ENCODE measurements at places on chromosomes 2 and 18. TPM values are rescaled to one million over a fixed set of nuclear protein-coding genes. Genes with fewer than 3 reads are reported as not detected.

DNA sequence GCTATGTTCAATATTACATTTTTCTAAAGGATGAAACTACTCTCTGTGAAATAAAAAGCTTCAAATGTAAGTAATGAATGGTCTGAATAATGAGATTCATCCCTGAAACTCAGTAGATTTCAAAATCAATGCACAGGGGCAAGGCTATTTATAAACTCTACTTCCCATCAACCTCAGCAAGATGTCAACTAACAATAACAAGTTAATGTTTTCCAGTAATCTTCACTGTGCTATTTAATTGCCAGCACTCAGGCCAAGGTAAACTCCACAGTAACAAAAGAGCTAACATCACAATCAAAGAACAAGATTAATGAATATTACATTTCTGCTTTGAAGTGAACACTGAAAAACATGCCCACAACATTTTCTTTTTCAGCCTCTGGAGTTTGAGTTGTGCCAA lies 144.3 kb upstream of the ZFP36L2 start:
- no peaks in the 10 kb centered on the region for H3K27me3 ChIP-seq
- no peaks in the 10 kb centered on the region for H3K4me1 ChIP-seq
- DNase-seq: no peak
- no peak overlapping the region for H3K4me3 ChIP-seq

DNA sequence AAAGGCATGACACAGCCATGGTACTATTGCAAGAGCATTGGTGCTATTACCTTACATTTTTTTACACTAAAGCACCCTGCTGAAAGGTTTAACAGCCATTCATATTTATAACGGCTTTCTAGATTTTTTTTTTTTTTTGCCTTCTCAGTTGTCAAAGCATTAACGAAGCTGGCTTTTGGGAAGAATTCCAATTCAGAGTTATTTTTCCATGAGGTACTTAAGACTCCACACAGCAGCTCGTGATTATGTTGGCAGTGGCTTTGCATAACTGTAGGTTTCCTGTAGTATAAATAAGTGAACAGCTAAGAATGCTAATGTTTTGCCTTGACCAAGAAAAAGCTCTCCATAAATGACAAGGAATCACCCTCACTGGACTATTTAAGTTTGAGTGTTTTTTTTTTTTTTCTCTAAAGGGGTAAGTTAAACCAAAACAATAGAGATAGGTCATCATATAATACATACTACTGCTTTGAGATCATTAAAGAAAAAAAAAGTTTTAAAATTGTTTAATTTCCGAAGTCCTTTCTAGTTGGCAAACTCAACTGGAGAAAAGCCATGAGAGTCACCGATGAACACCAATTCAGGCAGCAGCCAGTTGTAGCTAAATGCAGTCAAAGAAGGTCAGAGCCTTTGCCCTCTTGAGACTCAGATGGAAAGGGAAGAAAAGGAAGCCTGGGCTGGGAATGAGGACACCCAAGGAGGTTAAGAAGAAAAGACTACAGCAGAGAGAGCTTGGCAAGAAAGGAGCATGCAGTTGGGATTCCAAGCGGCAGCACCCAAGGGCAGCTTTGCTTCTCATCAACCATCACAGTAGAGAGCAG lies 187.4 kb upstream of the NCKAP5 start:
- H3K27ac ChIP-seq: no peak overlapping the region
- H3K4me3 ChIP-seq: no peak overlapping the region
- H3K4me1 ChIP-seq: no peaks in the 10 kb centered on the region

GRCh38 chr2:101223814-101224231 lies 28.9 kb upstream of the CNOT11 start:
- no peak overlapping the region for H3K4me3 ChIP-seq
- no peak for DNase-seq
- no peak overlapping the region for H3K27ac ChIP-seq
- H3K4me1 ChIP-seq: no peaks in the 10 kb centered on the region
- H3K36me3 ChIP-seq: no peaks in the 10 kb centered on the region
- H3K27me3 ChIP-seq: no peaks in the 10 kb centered on the region

DNA sequence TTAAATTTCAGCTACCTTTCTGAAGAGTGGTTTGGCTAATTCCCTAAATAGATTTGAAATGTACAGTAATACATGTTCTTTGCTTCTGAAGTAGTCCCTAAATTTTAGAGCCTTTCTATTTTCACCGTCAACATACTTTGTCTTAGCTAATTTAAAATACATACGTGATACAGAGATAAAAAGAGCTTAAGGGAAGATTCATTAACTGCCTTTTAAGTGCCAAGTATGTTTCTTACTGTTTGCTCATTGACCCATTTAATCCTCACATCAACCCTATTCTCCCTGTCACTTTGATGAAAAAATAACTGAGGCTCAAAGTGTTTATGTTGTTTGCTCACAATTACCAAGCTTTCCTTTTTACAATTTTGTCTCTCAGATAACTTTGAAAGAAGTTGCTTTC lies 118.6 kb upstream of the CDH7 start:
- no peaks in the 10 kb centered on the region for H3K27me3 ChIP-seq
- no peak overlapping the region for H3K27ac ChIP-seq
- H3K36me3 ChIP-seq: no peaks in the 10 kb centered on the region
- no peak for DNase-seq

- H3K36me3 ChIP-seq: no peaks in the 10 kb centered on the region
- peaks cover 71% of the 10 kb centered on the region for H3K27me3 ChIP-seq
- H3K4me3 ChIP-seq: no peak overlapping the region
- no peak for DNase-seq
- H3K27ac ChIP-seq: no peak overlapping the region
- no peaks in the 10 kb centered on the region for H3K4me1 ChIP-seq
These were observed 50.0 kb upstream of the CTDP1 start for GRCh38 chr18:79629606-79630005.

DNA sequence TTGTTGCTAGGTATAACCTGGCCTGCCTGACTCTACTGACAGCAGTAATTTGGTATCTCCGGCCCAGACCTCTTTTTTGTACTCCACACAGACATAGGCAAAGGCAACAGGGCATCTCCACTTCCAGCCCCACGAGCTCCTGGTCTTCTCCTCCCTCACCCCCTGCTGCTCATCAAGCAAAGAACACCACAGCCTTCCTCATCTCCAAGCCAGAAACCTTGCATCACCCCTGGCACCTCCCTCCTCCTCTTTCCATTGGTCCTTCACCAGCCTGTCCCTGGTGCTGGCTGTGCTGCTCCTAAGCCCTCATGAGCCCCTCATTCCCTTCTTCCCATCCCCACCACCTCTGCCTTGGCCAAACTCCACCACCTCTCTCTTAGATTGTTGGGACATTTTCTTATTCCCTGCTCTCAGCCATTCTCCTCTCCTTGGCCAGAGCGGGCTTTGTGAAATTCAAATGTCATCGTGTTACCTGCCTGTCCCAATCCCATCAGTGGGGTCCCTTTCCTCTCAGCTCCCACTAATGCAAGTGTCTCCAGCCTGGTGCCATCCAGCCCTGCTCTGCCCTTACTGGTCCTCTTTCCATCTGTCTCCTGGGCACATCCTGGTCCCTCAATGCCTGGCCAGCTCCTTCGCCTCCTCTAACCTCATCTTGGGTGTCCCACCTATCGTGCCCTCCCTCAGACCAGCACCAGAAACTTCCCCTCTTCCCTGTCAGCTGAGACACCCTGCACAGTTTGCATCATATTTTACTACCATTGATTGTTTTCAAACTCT lies 77.4 kb downstream of the INHBB start:
- H3K27me3 ChIP-seq: peaks cover 4% of the 10 kb centered on the region
- no peak overlapping the region for H3K27ac ChIP-seq
- H3K36me3 ChIP-seq: no peaks in the 10 kb centered on the region
- DNase-seq: no peak
- no peaks in the 10 kb centered on the region for H3K4me1 ChIP-seq

GRCh38 chr2:3113122-3113521 lies 264.5 kb downstream of the EIPR1 start:
- no peak overlapping the region for H3K4me3 ChIP-seq
- peaks cover 91% of the 10 kb centered on the region for H3K27me3 ChIP-seq
- H3K27ac ChIP-seq: no peak overlapping the region
- no peaks in the 10 kb centered on the region for H3K4me1 ChIP-seq
- H3K36me3 ChIP-seq: no peaks in the 10 kb centered on the region
- DNase-seq: no peak

DNA sequence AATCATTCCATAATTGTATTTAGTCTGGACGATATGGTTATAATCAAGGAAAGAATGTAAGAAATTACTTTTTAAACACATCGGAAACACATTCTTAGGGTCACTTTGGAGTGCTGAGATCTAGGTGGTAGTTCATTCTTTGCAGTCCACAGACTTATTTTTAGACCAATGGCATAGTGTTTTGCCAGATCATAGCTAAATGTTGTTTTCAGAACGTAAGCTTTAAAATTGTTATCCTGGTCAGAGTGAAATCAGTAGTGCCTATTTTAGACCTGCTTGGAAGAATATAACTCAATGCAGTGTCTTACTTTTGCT lies 4.3 kb downstream of the MYL12A start:
- no peak overlapping the region for H3K4me3 ChIP-seq
- H3K27ac ChIP-seq: no peak overlapping the region
- H3K27me3 ChIP-seq: no peaks in the 10 kb centered on the region
- peaks cover 33% of the 10 kb centered on the region for H3K4me1 ChIP-seq
- DNase-seq: no peak

DNA sequence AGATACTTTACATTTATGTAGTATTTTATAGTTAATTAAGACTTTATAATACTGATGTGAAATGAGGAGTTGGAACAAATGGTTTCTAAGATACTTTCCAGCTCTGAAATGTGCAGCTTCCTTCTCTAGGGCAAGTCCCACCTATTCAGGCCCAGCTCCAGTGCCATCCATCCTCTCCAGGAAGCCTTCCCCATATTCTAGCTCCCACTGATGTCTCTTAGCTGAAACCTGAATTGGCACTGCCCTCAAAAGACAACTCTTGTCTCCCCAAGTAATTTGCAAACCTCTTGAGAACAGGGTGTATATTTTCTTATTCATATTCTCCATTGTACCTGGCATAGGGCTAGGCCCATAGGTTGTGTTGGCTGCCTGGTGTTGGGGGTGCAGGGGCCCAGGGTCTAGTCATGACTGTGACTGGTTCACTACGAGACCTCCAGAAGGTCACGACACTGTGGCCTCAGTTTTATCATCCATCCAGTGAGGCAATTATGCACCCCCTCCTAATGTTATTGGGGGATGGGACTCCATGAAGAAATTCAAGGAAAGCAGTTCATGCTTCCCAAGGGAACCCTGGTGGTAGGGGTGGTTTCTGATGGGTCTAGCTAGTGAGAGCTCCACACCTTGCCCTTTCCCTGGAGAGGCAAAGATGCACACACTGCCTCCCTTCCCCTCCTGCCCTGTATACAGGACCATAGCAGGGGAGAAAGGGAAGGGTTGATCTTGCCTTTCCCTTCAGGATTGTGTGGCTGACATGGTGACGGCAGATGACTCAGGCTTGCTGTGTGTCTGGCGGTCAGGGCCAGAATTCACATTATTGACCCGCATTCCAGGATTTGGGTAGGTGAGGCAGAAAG lies 2.8 kb downstream of the WDR54 start:
- DNase-seq: no peak
- H3K4me1 ChIP-seq: peaks cover 9% of the 10 kb centered on the region
- peaks cover 13% of the 10 kb centered on the region for H3K36me3 ChIP-seq
- H3K27me3 ChIP-seq: no peaks in the 10 kb centered on the region
- H3K4me3 ChIP-seq: no peak overlapping the region
- no peak overlapping the region for H3K27ac ChIP-seq

DNA sequence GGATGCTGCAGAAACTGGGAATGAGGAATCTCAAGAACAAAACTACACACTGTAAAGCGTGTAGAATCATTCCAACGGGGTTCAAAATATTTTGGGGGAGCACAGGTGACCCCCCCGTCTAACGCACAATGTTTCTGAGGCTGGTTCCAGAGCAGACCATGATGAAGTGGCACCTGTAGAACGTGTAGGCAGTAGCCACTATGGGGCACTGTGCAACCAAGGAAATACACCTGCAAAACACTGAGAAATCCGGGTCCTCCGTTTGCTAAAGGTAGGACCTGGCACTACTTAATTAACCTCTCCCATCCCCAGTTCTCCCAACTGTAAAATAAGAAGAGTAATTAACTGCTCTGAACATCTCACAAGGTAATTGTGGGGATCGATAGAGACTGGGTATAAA lies 22.6 kb downstream of the ST6GAL2 start:
- no peak overlapping the region for H3K4me3 ChIP-seq
- DNase-seq: no peak
- peaks cover 25% of the 10 kb centered on the region for H3K27me3 ChIP-seq

- no peak overlapping the region for H3K27ac ChIP-seq
- H3K4me1 ChIP-seq: 0 out of 2 replicates have a peak, but pooled peaks cover 10% of the 10 kb centered on the region
- no peak for DNase-seq
- H3K4me3 ChIP-seq: no peak overlapping the region
- H3K27me3 ChIP-seq: no peaks in the 10 kb centered on the region
These were observed 37.9 kb downstream of the GALNT1 start for GRCh38 chr18:35619464-35619863.

DNA sequence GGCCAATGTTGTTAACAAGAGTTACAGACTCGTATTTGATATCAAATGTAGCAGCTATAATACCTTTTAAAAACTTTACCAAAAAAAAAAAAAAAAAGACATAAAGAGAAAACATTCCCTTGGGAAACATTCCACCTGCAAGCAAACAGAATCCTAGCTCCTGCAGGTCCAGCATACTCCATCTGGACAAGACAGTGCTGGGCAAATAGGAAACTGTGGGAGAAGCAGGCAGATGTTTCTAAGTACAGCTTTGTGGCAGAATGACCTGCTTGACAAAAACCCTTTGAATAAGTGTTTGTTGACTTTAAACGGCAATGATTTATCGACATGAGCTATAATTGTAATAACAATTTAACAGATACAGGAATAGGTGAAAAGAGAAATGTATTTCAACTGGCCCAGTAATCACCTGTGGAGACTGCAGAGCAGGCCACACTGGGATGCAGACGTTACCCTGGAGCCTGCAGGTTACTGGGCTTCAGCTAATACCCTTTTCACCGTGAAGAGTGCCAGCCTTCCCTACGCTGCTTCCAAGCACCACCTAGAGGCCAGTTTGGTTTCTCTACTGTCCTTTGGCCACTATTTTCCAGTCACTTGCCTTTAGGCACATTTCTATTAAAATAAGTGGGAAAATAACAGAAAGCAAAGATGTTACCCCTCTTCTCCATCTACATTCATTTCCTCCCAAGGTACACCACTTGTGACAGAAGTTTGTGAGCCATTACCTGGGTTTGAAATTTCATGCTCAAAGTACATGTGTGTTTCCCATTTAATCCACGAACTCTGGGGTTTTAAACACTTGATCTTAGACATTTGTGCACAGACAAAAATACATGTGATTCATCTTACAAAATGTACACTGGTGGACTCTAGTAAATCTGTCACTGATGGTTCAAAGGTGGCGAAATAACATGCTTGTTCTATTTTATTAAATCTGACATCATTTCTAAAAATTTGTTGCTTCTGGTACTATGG lies 96.9 kb upstream of the ZNF397 start:
- peak; percentile 31 for DNase-seq
- H3K36me3 ChIP-seq: no peaks in the 10 kb centered on the region
- no peaks in the 10 kb centered on the region for H3K27me3 ChIP-seq
- no peaks in the 10 kb centered on the region for H3K4me1 ChIP-seq
- no peak overlapping the region for H3K27ac ChIP-seq
- no peak overlapping the region for H3K4me3 ChIP-seq

SERPINB12 gene
- total RNA-seq: not detected

TCF7L1 gene
- 2.3 TPM for total RNA-seq

SERPINB2 gene
- total RNA-seq: 0.73 TPM

CENPA gene
- total RNA-seq: 43.6 TPM
